ENCODE measurements at places on chromosomes 5 and 9.

- DNase-seq = no peak
Measured at GRCh38 chr5:91143840-91144239, 239.3 kb downstream of the ARRDC3 start.

DNA sequence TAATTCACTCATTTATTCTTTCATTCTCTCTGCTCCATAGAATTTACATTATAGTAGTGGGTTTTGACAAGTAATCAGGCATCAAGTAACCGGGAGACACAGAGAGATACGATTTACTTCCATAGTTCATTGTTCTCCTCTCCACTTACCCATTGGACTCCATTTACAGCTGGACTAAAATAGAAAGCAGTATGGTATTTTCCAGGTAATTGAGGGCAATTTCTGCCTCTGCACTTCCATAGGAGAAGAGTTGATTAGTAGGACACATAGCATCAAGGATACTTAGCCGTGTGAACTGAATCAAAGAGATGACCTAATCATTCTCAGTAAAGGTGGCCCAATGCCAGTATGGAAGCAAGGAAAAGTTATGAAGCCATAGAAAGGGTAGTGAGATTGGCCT is 244.4 kb downstream of the COX7C start:
- no peak for DNase-seq

DNA sequence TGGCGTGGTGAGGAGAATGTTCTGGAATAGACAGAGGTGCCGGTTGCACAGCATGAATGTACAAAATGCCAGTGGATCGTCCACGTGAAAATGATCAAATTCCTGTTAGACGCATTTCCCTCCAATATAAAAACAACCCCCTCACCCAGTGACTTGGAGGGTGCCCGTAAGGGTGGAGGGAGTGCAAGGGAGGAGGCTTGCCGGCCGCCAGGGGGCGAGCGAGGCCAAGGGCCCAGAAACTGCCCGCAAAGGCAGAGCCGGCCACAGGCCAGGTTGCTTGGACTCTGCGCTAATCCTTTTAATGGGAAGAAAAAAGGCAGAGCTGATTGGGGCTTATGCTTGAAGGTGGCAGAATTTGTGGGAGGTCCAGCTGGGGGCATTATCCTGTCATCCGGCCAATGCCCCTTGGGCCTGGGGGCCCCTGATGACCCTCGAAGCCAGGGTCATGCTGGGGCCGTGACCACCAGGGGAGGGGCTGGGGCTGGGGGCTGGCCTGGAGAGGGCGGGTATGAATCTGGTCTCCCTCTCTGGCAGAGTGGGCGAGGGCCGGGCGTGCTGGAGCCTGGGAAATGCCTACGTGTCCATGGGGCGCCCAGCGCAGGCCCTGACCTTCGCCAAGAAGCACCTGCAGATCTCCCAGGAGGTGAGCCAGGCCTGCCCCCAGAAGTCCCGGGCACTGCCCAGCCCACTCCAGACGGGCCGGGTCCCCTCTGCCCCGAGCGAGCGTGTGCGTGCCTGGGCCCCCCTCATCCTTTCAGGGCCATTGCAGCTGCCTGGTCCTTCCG is 12.0 kb downstream of the GPSM1 start:
- DNase-seq = no peak

DNA sequence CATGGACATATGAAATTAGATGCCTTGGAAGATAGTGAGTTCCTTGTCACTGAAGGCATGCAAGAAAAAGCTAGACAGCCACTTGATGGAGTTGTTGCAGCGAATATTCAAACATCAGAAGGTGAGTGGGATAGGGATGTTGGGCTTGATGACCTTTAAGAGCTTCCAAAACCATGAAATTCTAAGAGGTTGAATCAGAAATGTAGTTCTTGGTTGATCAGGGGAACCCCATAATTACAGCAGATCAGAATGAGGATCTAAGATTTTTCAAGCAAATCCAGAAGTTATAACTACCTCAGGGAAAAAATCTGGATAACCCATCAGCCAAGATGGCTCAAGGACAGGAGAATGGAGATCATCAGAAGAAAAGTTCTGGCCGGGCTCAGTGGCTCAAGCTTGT is 244.3 kb upstream of the NR4A3 start:
- no peak for DNase-seq

DNA sequence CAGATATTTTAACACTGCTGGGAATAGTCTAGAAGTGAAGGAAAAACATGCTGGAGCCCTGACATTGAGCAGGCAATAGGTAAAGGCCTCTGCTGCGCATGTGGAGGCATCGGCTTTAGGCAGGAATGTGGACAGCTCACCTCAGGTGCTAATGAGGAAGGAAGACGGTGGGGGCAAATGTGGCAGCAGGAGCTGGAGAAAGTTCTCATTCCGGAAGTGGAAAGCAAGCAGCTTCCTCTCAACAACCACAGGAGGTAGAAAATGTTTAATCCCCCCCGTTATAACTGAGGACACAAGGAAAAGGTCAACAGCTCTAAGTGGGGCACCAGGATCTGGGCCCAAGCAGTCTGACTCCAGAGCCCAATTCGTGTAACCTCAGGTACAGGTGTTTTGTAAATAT is 7.6 kb upstream of the RPS14 start:
- no peak for DNase-seq

- no peak for DNase-seq
Measured at GRCh38 chr5:98936948-98937715, 8.3 kb upstream of the CHD1 start.

DNA sequence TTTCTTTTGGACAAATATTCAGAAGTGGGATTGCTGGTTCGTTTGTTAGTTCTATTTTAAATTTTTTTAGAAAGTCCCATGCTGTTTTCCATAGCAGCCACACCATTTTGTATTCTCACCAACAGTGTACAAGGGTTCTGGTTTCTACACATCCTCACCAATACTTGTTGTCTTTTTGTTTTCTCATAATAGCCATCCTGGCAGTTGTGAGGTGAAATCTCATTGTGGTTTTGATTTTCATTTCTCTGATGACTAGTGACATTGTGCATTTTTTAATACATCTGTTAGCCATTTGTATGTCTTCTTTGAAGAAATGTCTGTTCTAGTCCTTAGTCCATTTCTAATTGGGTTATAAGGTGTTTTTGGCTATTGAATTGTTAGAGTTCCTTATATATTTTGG is 214.3 kb downstream of the ARRDC3 start:
- no peak for DNase-seq

GRCh38 chr9:127252410-127253318 is 11.9 kb upstream of the GARNL3 start:
- DNase-seq = no peak

DNA sequence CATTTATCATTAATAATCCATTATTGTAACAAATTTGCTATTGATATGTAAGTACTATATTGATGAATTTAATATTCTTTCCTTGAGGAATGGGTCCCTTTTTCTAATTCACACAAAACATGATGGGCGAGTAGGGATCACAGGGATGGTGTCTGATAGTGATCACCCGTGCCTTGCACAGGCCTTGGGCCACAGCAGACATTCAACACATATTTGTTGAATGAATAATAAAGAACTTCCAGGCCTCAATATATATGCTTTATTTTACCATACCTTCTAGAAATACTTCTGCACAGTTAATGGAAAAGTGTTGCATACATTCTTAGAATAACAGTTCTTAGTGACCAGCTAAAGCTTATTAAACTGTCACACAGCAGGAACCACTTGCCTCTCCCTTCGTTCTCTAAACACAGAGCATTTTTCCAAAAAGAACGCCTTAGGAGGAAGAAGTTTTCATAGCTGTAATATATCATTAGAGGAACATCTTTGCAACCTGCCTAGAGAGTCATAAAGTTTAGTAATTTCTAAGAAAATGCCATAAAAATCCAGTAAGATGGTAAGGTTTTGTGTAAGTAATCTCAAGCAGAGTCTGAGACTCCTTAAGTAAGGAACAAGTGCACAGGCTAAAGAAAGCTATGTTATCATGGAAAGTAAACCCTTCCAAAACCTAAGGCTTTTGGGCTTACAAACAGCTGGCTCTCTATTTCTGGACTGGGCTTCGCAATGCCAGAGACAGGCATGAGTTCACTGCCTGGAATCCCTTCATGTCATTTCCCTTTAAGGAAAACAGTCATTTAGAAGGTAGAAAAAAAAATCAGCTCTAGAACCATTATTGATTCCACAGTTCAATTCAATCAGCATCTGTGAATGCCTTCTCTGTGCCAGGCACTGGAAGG is 17.7 kb downstream of the TTLL11 start:
- no peak for DNase-seq

DNA sequence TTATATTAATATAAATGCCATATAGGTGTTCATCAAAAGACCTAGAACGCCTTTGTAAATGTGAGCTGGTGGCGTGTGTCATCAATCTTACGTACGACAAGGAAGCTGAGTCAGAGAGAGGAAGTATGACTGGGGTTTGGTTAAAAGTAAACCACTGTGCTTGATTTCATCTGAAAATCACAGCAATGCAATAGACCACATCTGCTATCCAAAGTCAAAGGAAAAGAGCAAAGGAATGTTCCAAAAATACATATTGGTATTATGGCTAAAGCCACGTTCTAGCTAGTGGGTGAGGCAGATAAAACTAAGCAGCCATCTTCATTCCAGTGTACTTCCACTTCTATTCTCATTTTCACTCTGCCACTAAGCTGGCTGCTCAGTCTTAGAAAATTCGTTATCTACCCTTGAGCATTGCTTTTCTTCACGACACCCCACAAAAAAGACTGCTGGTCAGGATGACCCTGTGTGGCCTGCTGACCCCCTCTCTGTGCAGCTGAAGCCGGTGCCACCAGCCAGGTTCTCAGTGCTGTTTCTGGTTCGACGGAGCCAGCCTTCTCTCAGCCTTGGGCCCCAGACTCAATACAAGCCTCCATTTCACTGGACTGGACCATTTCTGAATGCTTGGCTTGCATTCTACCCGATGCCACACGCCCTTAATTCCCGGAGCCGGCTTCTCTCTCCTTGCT is 23.8 kb downstream of the SHC3 start:
- DNase-seq = no peak

- no peak for DNase-seq
Measured at GRCh38 chr5:158921441-158922262, 178.1 kb downstream of the EBF1 start.

DNA sequence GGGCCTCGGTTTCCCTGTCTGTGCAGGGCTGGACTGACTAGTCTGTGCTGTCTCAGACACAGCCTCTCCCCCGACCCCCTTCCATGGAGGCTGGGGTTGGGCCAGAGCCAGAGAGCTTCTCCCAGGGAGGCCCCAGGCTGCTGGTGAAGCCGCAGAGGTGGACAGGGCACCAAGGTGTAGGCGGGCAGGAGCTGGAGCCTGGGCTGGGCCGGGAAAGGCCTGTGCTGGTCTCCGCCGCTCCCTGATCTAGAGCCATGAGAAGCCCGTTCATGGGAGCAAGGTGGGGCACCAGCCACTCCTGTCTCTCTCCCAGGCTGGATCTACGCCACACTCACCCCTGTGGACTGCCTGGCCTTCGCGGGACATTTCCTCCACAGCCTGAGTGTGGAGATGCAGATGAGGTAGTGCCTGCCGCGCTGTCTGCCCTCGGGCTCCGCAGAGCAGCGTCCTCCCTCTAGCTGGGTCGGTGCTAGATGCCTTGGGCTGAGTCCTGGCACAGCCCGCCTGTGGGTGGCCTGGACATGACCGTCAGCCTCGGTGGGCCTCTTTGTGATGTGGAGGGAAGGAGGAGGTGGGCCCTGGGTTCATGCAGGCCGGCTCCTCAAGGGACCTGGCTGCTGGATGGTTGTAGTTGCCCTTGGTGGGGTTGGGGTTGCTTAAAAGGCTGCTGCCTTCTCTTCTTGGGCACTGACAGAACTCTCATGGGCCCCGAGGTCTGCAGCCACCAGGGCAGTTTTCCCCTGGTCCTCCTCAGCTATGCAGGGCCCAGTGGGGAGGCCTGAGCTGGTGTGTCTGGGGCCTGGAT is 79.4 kb downstream of the PHF2 start:
- DNase-seq = no peak

DNA sequence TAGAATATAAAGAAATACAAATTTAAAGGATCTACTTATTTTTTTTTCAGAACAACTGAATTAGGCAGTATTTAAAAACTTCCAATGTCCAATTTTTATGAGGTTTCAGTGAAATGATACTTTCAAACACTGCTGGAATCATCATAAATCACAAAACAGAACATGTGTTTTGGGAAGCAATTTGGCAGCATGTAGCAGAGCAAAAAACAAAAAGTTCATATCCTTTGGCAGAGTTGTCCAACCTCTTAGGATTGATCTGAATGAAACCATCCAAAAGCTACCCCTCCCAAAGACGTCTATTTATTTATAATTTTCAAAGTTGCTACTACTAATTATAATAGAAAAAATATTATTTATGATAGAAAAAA is 192.4 kb upstream of the PUM3 start:
- DNase-seq = no peak

GRCh38 chr5:84248013-84248412 is 136.7 kb downstream of the EDIL3 start:
- no peak for DNase-seq

- no peak for DNase-seq
Measured at GRCh38 chr5:86452251-86452650, 165.5 kb upstream of the COX7C start.

DNA sequence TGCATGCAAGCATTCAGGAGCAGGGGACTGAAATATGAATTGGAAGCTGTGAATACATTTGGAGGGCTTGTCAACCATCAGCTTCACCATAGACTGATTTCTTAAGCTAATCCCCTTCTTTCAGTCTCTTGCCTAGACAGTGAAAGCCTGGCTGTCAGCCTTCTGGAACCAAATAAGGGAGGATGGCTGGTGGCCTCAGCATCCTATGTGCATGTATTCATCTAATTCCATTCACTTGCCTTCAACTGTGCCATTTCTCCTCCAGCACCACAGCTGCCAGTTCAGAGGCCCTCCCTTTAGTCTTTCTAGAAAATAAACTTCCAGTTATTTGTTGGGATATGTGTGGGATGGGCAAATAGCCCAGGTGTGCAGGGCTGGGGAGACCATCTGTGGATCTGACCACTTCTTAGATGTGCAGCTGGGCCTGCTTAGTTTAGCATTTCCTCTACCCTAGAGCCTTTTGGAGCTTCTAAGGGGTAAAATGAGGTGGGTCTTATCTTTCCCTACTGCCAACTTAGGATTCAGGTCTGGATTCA is 62.1 kb downstream of the AOPEP start:
- no peak for DNase-seq

- DNase-seq = no peak
Measured at GRCh38 chr5:145856285-145856818, 16.5 kb downstream of the GRXCR2 start.

- no peak for DNase-seq
Measured at GRCh38 chr5:78720997-78721396, 72.4 kb upstream of the LHFPL2 start.

DNA sequence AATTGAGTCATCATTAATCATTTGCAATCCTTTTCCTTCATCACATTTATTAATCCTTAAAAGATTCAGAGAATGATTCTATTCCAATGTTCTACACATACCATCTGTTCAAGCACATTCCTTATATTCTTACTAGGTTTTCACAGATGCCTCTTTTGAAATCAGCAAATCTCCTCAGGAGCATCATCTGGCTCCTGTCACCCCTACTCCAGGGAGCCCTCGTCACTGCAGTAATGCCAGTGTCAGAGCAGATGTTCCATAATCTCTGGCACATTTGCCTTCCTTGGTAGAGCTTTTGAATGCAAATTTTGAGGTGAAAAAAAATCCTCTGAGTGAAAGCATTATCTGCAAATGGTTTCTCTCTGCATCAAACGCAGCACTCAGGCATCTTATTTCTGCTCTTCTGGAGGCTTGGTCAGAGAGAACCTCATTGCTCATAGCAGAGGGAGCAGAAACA is 7.6 kb upstream of the KCNV2 start:
- no peak for DNase-seq
